ENCODE measurements at places on chromosomes 13 and 19.
A peak's percentile ranks its signal among the peaks of the same experiment; 100 is the strongest.

DNA sequence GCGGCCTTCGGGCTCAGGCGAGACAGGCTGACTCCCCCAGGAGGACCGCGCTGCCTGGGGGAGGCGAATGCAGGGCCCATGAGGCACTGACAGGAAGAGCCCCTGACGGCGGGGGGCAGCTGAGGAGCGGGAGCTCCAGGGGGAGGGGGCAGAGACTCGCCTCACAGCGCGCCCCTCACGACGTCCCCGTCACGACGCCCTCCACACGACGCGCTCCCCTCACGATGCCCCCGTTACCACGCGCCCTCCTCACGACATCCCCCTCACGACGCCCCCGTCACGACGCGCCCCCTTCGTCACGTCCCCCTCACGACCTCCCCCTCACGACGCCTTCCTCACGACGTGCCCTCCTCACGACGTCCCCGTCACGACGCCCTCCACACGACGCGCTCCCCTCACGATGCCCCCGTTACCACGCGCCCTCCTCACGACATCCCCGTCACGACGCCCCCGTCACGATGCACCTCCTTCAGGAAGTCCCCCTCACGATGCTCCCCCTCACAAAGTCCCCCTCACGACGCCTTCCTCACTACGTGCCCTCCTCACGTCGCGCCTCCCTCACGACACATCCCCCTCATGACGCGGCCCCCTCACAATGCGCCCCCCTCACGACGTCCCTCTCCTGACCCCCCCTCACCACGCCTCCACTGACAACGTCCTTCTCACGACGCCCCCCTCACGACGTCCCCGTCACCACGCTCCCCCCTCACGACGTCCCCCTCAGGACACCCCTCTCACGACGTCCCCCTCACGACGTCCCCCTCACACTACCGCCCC is 99.6 kb downstream of the ING1 start:
- no peaks in the 10 kb centered on the region for H3K4me1 ChIP-seq
- no peak for DNase-seq
- H3K36me3 ChIP-seq: no peaks in the 10 kb centered on the region
- H3K27me3 ChIP-seq: no peaks in the 10 kb centered on the region
- no peak overlapping the region for H3K27ac ChIP-seq

- H3K4me3 ChIP-seq: no peak overlapping the region
- H3K27ac ChIP-seq: no peak overlapping the region
- no peak for DNase-seq
- H3K36me3 ChIP-seq: no peaks in the 10 kb centered on the region
- no peaks in the 10 kb centered on the region for H3K4me1 ChIP-seq
Observed at GRCh38 chr13:79692846-79693245, 211.9 kb downstream of the NDFIP2 start.

- no peak overlapping the region for H3K4me3 ChIP-seq
- no peaks in the 10 kb centered on the region for H3K4me1 ChIP-seq
Observed at GRCh38 chr19:43723588-43723987, 7.7 kb downstream of the IRGC start.

- H3K27ac ChIP-seq: no peak overlapping the region
- no peaks in the 10 kb centered on the region for H3K4me1 ChIP-seq
- H3K4me3 ChIP-seq: no peak overlapping the region
- no peaks in the 10 kb centered on the region for H3K27me3 ChIP-seq
- no peak for DNase-seq
- no peaks in the 10 kb centered on the region for H3K36me3 ChIP-seq
Observed at GRCh38 chr13:110349239-110349638, 42.2 kb downstream of the COL4A2 start.

GRCh38 chr13:57624565-57625435 is 6.7 kb upstream of the PCDH17 start:
- H3K27me3 ChIP-seq: no peaks in the 10 kb centered on the region
- H3K4me1 ChIP-seq: no peaks in the 10 kb centered on the region
- no peaks in the 10 kb centered on the region for H3K36me3 ChIP-seq

- H3K27me3 ChIP-seq: peaks cover 52% of the 10 kb centered on the region
- H3K27ac ChIP-seq: no peak overlapping the region
- DNase-seq: no peak
- no peaks in the 10 kb centered on the region for H3K4me1 ChIP-seq
Observed at GRCh38 chr19:15897026-15897737, 692 bp downstream of the CYP4F2 start.

DNA sequence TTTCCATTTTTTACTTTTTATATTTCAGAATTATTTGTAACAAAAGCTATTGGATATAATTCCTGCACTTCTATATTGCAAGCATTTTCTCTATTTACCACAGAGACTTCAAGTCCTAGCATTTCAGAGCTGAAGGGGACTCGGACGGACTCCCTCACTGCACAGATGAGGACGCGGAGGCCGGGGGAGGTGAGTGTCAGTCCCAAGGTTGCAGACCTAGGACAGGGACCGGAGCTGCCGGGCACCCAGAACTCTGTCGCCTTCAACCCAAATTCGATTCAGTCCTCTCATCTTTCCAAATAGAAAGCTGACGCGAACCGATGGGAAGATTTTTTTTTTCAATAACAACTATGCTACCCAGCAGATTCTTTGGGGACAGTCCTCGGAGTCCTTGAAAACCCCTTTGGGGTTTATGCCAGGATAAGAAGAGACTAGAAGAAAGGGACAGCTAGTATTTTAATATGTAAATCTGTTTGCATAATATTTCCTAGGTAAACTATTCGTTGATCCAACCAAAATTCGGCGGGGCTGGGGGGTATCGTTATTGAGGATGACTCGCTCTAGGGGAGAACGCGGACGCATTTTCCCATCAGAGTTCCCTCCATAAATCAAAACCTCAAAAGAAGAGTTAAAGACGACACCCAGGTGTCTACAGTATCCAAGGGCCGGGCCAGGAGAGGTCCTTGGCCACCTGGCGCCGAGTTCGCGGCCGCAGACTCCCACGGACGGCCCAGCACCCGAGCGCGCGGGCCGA is 803 bp downstream of the FLT3 start:
- H3K4me1 ChIP-seq: no peaks in the 10 kb centered on the region
- no peak overlapping the region for H3K27ac ChIP-seq

GRCh38 chr13:76783798-76784197 is 102.4 kb downstream of the KCTD12 start:
- H3K4me3 ChIP-seq: no peak overlapping the region
- no peak for DNase-seq
- no peaks in the 10 kb centered on the region for H3K4me1 ChIP-seq
- H3K27ac ChIP-seq: no peak overlapping the region
- no peaks in the 10 kb centered on the region for H3K27me3 ChIP-seq
- no peaks in the 10 kb centered on the region for H3K36me3 ChIP-seq

GRCh38 chr13:54845351-54845965 is 1816.8 kb downstream of the OLFM4 start:
- no peak overlapping the region for H3K27ac ChIP-seq
- DNase-seq: no peak
- H3K4me1 ChIP-seq: no peaks in the 10 kb centered on the region
- H3K4me3 ChIP-seq: no peak overlapping the region

GRCh38 chr19:47239610-47240296 is 8.8 kb upstream of the BBC3 start:
- H3K36me3 ChIP-seq: no peaks in the 10 kb centered on the region
- DNase-seq: peak; percentile 73
- peak overlapping the region; percentile 48 for H3K4me3 ChIP-seq
- peaks cover 35% of the 10 kb centered on the region for H3K4me1 ChIP-seq

- H3K36me3 ChIP-seq: no peaks in the 10 kb centered on the region
- H3K4me1 ChIP-seq: no peaks in the 10 kb centered on the region
- peak overlapping the region; percentile 79 for H3K4me3 ChIP-seq
- H3K27me3 ChIP-seq: no peaks in the 10 kb centered on the region
- H3K27ac ChIP-seq: no peak overlapping the region
Observed at GRCh38 chr13:52195401-52195837, 36.0 kb upstream of the NEK3 start.

Data from MM.1S (cell line).